Activated CD4-positive, alpha-beta T cell treated with anti-CD3 and anti-CD28 coated beads for 36 hours (primary cell): ENCODE measurements at places on chromosomes 6 and 20. TPM values are rescaled to one million over a fixed set of nuclear protein-coding genes. Genes with fewer than 3 reads are reported as not detected.
A peak's percentile ranks its signal among the peaks of the same experiment; 100 is the strongest.

Gene MTO1
- 45.0 TPM for total RNA-seq

Gene PRDM13
- not detected for total RNA-seq

Gene PPIL6
- not detected for total RNA-seq

Gene BPIFB2
- not detected for total RNA-seq

Gene HDGFL1
- total RNA-seq: not detected

Gene SLC25A27
- 1.2 TPM for total RNA-seq

Gene FOXA2
- total RNA-seq: not detected

Gene CGA
- total RNA-seq: not detected

Gene PTGIS
- 0.43 TPM for total RNA-seq

Gene CLIC5
- total RNA-seq: 3.7 TPM

Gene TXLNB
- 0.26 TPM for total RNA-seq

Gene TBXT
- total RNA-seq: not detected

Gene NR2E1
- total RNA-seq: not detected

Gene TTBK1
- 0.30 TPM for total RNA-seq

GRCh38 chr6:82588859-82589412 lies 225.3 kb downstream of the TPBG start:
- H3K27ac ChIP-seq: no peak overlapping the region
- H3K27me3 ChIP-seq: peaks cover 2% of the 10 kb centered on the region
- no peak overlapping the region for H3K4me3 ChIP-seq
- no peaks in the 10 kb centered on the region for H3K36me3 ChIP-seq
- DNase-seq: no peak
- no peaks in the 10 kb centered on the region for H3K4me1 ChIP-seq

DNA sequence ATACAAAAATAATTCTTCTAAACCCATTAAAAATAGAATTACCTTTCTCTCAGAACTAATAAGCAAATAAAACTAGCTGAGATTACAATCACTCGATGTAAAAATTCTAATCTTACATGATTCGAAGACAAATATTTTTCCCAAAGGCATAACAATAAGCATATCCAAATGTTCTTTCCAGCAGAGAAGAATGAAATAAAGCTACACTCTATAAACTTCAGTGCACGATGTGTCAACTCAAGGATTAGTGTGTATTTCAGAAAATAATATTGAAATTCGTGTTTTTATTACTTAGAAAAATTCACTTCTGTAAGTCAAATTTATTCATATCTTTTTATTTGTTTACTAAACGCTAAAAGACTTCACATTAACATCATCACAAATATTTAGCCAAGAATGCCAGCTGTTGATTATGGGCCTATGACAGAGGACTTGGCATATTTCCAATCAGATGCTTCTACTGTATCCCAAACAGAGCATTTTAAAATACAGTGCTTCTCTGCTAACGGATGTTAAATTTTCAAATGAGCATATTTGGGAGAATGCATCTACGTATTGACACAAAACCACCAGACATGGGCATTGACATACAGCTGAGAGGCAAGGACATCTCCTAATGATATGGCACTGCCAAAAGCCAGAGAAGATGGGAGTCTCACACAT lies 54.7 kb upstream of the PDE7B start:
- no peaks in the 10 kb centered on the region for H3K27me3 ChIP-seq
- no peak for DNase-seq
- no peak overlapping the region for H3K4me3 ChIP-seq
- H3K27ac ChIP-seq: no peak overlapping the region
- no peaks in the 10 kb centered on the region for H3K36me3 ChIP-seq
- H3K4me1 ChIP-seq: peaks cover 4% of the 10 kb centered on the region

- H3K36me3 ChIP-seq: no peaks in the 10 kb centered on the region
- no peaks in the 10 kb centered on the region for H3K4me1 ChIP-seq
- DNase-seq: no peak
- no peak overlapping the region for H3K4me3 ChIP-seq
- H3K27ac ChIP-seq: no peak overlapping the region
- H3K27me3 ChIP-seq: peaks cover 6% of the 10 kb centered on the region
Observed at GRCh38 chr6:154661768-154662167, 71.4 kb upstream of the SCAF8 start.

DNA sequence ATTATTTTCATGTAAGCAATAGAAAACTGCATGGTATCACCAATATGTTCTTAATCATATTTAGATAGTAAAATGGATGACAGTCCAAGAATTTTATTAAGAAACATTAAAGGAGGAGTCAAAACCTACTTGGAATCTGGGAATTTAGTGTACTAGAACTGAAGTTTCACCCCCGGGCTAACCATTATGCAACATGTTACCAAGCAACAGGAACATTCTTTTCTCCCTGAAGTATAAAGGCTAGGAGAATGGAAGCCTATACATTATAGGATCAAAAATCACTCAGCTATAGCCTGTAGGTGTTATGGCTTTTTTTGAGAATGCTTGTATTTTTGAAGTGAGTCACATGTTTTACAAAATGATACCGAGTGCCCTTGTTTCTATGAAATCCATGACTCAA lies 538.3 kb downstream of the GRIK2 start:
- no peaks in the 10 kb centered on the region for H3K4me1 ChIP-seq
- H3K4me3 ChIP-seq: no peak overlapping the region
- H3K36me3 ChIP-seq: no peaks in the 10 kb centered on the region
- DNase-seq: no peak
- H3K27ac ChIP-seq: no peak overlapping the region
- no peaks in the 10 kb centered on the region for H3K27me3 ChIP-seq

- no peaks in the 10 kb centered on the region for H3K27me3 ChIP-seq
- DNase-seq: no peak
- peak overlapping the region; percentile 97 for H3K27ac ChIP-seq
- peaks cover 89% of the 10 kb centered on the region for H3K36me3 ChIP-seq
- peaks cover 64% of the 10 kb centered on the region for H3K4me1 ChIP-seq
- peak overlapping the region; percentile 95 for H3K4me3 ChIP-seq
Observed at GRCh38 chr6:32843331-32843978, 392 bp downstream of the PSMB8 start.

GRCh38 chr6:125114248-125114858 lies 39.2 kb upstream of the TPD52L1 start:
- H3K4me3 ChIP-seq: no peak overlapping the region
- H3K27ac ChIP-seq: no peak overlapping the region
- H3K36me3 ChIP-seq: peaks cover 3% of the 10 kb centered on the region
- peak; percentile 66 for DNase-seq
- no peaks in the 10 kb centered on the region for H3K4me1 ChIP-seq

GRCh38 chr20:2859330-2860121 lies 13.8 kb upstream of the PTPRA start:
- DNase-seq: no peak
- no peak overlapping the region for H3K4me3 ChIP-seq
- no peaks in the 10 kb centered on the region for H3K27me3 ChIP-seq
- peaks cover 5% of the 10 kb centered on the region for H3K36me3 ChIP-seq
- no peak overlapping the region for H3K27ac ChIP-seq

- H3K4me3 ChIP-seq: no peak overlapping the region
- no peaks in the 10 kb centered on the region for H3K27me3 ChIP-seq
- H3K4me1 ChIP-seq: no peaks in the 10 kb centered on the region
- DNase-seq: no peak
Observed at GRCh38 chr6:77879527-77879926, 226.7 kb downstream of the MEI4 start.

DNA sequence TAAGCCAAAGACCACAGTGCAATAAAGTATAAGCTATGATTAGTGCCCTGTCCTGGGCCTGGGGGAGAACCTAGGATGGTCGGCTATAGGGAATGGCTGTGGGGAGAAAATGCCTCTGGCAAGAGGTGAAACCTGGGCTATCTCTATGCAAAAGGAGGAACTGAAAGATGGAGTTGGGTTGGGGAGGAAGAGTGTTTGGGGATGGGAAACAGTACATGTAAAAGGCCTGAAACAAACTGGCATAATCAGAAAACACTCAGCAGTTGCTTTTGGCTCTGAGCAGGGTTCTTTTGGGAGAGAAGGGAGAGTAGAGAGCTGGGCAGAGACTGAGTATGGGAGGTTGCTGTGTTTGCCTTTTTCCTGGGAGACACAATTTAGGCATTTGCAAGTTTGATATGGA lies 31.9 kb upstream of the FUCA2 start:
- DNase-seq: no peak
- peak overlapping the region; percentile 11 for H3K27ac ChIP-seq
- H3K27me3 ChIP-seq: no peaks in the 10 kb centered on the region
- peaks cover 79% of the 10 kb centered on the region for H3K4me1 ChIP-seq

DNA sequence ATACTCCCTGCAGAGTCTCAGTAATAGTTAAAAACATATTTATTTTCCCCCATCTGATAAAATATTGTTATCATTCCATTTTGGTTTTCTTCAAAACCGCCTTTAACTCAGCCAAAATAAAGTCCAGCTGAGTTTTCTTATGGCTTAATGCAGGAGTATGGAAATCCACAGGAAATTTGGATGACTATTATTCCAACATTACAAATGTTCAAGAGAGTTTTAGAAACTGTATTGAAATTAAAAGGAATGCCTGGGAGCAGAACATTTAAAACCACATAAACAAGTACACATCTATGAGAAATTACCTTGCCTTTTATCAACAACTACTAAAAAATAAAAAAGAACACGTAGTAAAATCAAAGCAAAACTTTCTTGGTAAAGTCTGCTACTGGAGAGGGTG lies 45.7 kb downstream of the NCOA7 start:
- no peak for DNase-seq
- H3K36me3 ChIP-seq: peaks cover 7% of the 10 kb centered on the region
- no peak overlapping the region for H3K4me3 ChIP-seq
- H3K27me3 ChIP-seq: no peaks in the 10 kb centered on the region
- no peak overlapping the region for H3K27ac ChIP-seq
- H3K4me1 ChIP-seq: peaks cover 34% of the 10 kb centered on the region

DNA sequence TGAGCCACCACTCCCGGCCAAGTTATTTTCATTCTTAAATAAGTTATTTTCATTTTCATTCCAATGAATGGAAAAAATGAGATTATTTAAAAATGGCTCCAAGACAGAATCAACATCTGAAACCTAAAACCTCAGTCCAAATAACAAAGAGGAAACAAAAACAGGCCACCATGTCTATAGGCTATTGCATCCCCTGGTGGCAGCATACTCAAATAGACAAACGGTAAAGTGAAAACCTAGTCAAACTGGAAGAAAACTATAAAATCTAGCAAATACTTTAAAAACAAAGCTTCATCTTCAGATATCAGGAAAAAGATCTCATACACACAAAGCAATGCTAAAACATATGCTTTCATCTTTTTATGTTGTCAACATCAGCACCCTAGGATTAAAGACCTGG lies 20.9 kb downstream of the IL17A start:
- H3K27ac ChIP-seq: no peak overlapping the region
- no peak for DNase-seq
- peaks cover 11% of the 10 kb centered on the region for H3K4me1 ChIP-seq
- H3K4me3 ChIP-seq: no peak overlapping the region
- H3K27me3 ChIP-seq: peaks cover 14% of the 10 kb centered on the region

GRCh38 chr6:157756708-157757429 lies 66.2 kb upstream of the SNX9 start:
- H3K4me3 ChIP-seq: peak overlapping the region; percentile 48
- peaks cover 2% of the 10 kb centered on the region for H3K36me3 ChIP-seq
- peak; percentile 91 for DNase-seq
- peaks cover 94% of the 10 kb centered on the region for H3K4me1 ChIP-seq

DNA sequence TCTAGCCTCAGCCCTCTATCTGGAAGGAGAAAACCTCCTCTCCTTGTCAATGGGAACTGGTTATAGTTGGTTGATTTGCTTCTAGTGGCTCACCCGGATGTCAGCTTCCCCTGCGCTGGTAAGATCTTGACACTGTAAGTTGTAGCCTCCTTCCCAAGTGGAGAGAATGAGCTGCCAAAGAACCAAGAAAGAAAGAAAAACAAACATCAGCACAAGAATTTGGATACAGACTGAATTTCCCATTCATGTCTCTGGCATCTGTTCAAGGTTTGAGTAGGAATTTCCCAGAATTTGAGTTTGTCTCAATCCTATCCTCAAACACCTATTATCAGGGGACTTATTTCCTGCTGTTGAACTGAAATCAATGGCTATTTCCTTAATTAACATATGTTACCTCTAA lies 44.1 kb downstream of the ELOVL2 start:
- DNase-seq: no peak
- no peaks in the 10 kb centered on the region for H3K36me3 ChIP-seq
- no peak overlapping the region for H3K27ac ChIP-seq
- H3K27me3 ChIP-seq: peaks cover 10% of the 10 kb centered on the region
- H3K4me3 ChIP-seq: no peak overlapping the region

GRCh38 chr6:106882601-106883518 lies 91.7 kb downstream of the CD24 start:
- H3K4me3 ChIP-seq: no peak overlapping the region
- H3K4me1 ChIP-seq: no peaks in the 10 kb centered on the region
- no peaks in the 10 kb centered on the region for H3K36me3 ChIP-seq
- H3K27ac ChIP-seq: no peak overlapping the region

GRCh38 chr6:151101816-151102694 lies 137.7 kb upstream of the AKAP12 start:
- H3K27me3 ChIP-seq: no peaks in the 10 kb centered on the region
- peaks cover 12% of the 10 kb centered on the region for H3K4me1 ChIP-seq
- DNase-seq: no peak

GRCh38 chr6:112725541-112726085 lies 378.5 kb downstream of the RFPL4B start:
- no peak for DNase-seq
- no peak overlapping the region for H3K4me3 ChIP-seq
- H3K36me3 ChIP-seq: no peaks in the 10 kb centered on the region
- H3K27me3 ChIP-seq: no peaks in the 10 kb centered on the region
- no peaks in the 10 kb centered on the region for H3K4me1 ChIP-seq
- H3K27ac ChIP-seq: no peak overlapping the region

DNA sequence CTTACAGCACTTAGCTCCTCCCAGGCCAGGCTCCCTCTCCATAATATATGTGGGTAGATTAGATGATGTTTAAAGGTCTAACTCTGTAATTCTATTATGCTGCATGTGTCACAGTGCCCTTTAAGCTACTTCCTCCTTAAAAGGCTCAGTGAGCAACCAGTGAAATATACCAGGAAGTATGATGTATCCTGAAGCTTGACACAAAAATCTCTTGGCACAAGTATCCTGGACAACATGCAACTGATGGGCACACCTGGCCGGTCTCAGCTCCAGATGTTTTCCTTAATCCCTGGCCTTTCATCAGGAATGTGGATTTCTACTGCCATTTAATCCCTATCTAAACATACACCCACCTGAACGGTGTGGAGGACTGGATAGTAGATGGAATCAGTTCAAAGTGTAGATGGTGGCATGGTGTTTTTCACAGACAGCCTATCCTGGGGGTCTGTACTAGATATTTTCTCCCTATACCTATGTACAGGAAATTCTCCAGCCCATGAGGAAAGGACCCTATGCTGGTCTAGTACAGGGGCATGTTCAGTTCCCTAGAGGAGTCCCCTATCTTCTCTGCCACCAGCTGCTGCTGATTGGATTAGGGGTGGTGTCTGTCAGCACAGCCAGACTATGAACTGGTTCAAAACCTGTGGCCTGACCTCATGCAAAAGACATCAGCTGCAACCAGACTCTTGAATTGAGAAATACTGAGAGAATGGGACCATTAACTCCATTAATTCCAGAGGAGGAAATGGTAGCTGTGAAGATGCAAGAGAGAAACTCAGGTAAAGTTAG lies 59.4 kb upstream of the CITED2 start:
- H3K36me3 ChIP-seq: no peaks in the 10 kb centered on the region
- no peak overlapping the region for H3K4me3 ChIP-seq
- no peaks in the 10 kb centered on the region for H3K4me1 ChIP-seq
- H3K27me3 ChIP-seq: no peaks in the 10 kb centered on the region

- peaks cover 7% of the 10 kb centered on the region for H3K4me1 ChIP-seq
- peaks cover 11% of the 10 kb centered on the region for H3K27me3 ChIP-seq
- H3K4me3 ChIP-seq: no peak overlapping the region
- H3K27ac ChIP-seq: no peak overlapping the region
Observed at GRCh38 chr6:40912158-40912946, 126.7 kb downstream of the UNC5CL start.
